ENCODE measurements at places on chromosomes 4 and X.

- DNase-seq: no peak
Observed at GRCh38 chrX:150567645-150568319, 639 bp upstream of the MTM1 start.

- no peak for DNase-seq
Observed at GRCh38 chrX:119541188-119541587, 24.0 kb downstream of the STEEP1 start.

GRCh38 chrX:2502668-2503519, 2.1 kb upstream of the DHRSX start:
- DNase-seq: no peak

DNA sequence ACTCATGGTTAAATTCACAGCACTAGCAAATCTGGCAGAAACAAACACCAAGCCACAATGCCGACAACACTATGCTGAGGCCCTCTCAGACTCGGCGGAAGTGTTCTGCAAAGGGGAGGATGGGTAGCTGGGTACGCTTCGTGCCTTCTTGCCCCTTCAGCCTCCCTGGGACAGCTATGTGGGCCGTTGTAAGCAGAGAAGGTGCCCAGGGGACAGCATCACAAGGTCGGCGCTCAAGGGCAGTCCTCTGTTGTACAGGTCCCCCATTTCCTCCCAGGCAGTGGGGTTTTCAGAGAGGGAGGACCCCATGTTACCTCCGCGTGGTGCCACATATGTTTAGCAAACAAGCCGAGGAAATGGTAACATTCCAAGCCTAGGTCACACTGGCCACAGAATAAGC, 173.6 kb downstream of the AFAP1 start:
- no peak for DNase-seq

DNA sequence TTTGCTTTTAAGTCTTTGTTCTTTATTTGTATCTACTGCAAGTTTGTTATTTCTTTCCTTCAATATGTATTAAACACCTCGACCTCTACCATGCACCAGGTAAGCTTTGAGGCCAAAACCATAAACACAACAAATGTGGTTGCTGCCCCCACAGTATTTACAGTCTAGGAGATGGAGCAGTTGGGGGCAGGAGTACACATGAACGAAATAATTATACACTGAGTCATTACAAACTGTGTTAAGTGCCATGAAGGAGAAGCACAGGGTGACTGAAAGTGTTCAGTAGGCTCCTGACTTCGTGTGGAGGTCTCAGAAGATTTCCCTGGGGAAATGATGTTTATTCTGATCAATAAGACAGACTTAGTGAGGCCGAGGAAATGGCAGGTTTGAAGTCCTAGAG, 30.3 kb downstream of the SLC25A43 start:
- no peak for DNase-seq

DNA sequence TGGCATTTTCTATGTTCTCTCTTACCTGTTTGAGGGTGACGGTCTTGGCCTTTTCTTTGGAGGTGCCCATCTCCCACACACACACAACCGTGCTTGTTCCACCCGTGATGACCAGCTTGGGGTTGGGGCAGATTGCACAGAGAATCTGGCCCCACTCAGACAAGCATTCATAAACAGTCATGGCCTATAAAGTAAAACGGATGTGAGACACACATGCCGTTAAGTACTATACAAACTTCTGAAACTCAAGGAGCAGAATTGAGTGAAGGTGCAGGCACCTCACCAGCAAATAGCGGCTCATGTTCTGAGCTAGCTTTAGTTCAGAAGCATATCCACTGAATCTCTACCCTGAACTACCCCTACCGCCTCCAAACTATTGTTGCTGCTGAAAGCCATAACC, 107.6 kb downstream of the CDS1 start:
- no peak for DNase-seq
